NCI-H2171 (cell line): ENCODE measurements at places on chromosomes 3 and 15.

DNA sequence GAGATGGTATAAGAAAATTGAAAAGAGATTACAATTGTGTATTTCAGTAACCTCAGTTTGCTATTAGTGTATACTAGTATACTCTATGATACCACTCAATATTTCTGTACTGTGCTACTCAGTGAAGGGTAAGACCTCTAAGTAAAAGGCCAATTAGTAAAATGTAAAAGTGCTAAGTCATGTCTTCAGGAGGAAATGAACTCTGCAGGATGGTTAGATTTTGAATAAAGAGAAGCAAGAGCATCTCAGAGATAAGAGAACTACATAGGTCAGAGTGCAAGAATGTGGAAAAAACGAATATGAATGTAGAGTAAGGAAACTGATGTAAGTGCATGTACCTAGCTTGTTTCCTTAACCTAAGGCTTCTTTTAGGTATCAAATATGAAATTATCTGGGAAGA is 796.6 kb upstream of the GBE1 start:
- DNase-seq: no peak

- DNase-seq: no peak
Measured at GRCh38 chr15:58369261-58369701, 62.5 kb upstream of the LIPC start.

GRCh38 chr3:94137377-94137776 is 74.5 kb downstream of the NSUN3 start:
- DNase-seq: no peak

DNA sequence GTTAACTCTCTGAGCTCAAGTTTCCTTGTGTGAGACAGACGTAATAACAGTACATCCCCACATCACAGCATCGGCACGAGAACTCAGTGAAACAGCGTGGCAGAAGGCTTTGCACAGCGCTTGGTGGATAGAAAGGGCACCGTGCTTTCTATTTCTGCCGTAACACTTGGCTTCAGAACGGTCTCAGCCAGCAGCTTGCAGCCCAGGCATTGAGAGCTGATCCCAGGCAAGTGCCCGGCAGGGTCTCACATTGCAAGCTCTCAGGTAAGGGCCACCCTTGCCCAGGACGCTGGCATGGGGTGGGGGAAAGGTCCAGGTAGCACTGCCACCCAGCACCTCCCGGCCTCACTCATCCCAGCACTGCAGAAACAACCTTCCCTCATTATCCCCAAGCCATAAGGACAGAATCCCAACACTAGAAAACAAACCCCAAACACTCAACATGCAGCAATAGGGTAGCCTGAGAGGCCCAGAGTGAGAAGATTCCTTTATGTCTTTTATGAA is 70.5 kb upstream of the ITGA11 start:
- no peak for DNase-seq

- no peak for DNase-seq
Measured at GRCh38 chr3:182527745-182528144, 265.6 kb upstream of the ATP11B start.

DNA sequence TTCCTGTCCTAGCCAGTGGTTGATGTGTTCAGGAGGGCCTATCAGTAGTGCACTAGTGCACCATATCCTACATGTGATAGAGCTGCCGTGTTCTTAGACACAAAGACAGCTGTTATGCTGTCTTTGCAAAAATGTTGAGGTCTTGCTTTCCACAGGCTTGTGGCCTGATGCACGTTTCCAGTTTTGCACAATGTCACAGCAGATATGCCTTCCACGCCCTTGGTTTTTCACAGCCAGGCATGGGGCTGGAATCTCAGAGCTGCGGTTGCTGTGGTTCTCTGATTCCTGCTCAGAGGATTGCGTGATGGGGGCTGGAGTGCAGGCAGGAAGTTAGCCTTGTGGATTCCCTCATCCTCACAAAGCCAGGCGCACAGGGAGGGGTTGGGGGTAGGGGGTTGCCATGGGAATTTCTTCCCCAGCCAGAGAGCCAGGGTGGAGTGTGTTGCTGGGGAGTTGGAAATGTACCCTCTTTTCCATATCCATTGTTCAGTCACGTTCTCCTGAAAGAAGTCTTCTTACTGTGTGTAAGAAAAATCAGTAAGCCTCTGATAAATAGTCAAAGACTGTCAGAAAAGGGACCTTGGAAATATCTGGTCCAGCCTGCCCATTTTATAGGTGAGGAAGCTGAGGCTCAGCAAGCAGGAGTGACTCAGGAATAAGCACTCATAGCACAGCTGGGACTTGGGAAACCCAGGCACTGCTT is 79.4 kb downstream of the SMAD3 start:
- DNase-seq: no peak

GRCh38 chr3:37463163-37463562 is 288.8 kb upstream of the LRRFIP2 start:
- no peak for DNase-seq

- DNase-seq: no peak
Measured at GRCh38 chr3:13235897-13236296, 162.7 kb upstream of the IQSEC1 start.

DNA sequence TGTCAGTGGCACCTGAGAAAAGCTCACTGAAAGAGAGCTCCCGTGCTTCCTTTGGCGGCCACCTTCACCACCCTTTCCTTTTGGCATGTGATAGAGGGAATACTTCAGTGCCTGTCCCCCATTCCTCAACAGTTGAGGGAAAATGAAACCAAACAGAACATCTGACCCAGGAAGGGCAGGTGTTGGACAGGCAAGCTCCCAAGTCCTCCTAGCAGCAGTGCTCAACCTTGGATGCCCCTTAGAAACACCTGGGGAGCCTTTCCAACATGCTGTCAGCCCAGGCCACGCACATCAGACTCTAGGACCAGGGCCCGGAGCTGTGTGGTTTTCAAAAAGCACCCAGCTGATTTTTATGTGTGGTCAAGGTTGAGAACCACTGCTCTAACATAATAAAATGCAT is 22.4 kb downstream of the LDHAL6B start:
- DNase-seq: no peak

DNA sequence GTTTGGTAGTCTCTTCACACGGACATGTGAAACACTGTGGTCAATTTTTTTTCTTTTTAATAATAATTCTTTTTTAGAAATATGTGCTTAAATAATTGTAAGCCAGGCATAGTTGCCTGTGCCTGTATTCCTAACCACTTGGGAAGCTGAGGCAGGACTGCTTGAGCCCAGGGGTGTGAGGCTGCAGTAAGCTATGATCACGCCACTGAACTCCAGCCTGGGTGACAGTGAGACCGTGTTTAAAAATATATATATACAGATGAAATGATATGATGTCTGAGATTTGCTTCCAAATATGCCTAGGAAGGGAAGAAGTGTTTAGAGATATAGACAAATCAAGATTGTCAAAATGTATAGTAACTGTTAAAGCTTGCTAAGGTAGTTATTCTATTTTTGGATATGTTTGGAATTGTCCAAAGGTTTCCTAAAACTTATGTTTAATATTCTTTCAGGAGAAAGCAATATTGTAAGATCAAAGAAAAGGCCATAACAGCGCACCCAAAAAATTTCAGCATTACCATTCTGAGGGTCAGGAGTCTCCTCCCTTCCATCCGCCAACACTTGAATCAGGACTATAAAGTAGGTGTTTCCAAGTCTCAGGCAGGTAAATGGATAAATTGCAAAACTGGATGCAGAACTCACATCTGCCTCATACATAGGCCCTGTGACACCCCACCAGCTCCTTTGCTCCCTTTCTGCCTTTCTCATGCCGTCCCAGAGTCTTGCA is 532 bp upstream of the SELENOT start:
- DNase-seq: no peak

DNA sequence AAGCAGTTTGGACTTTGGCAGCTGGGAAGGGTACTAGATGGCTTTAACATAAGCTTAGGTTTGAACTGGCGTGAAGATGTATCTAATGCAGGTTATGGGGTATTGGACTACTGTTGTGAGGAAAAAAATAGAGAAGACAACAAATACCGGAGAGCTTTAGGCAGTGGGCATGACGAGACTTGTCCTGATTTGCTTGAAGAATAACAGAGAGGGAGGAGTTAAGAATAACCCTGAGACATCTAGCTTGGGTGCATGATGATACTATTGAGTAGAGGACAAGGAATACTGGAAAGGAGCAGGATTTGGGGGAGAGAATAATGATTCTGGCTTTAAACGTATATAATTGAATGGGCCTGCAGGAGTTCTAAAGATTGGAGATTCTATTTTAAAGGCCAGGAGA is 249.5 kb upstream of the AZI2 start:
- no peak for DNase-seq

- no peak for DNase-seq
Measured at GRCh38 chr3:14047841-14048240, 76.8 kb downstream of the CHCHD4 start.

GRCh38 chr15:91548549-91548948 is 305.0 kb upstream of the SLCO3A1 start:
- DNase-seq: no peak

- no peak for DNase-seq
Measured at GRCh38 chr3:195159814-195160165, 111.2 kb downstream of the XXYLT1 start.

DNA sequence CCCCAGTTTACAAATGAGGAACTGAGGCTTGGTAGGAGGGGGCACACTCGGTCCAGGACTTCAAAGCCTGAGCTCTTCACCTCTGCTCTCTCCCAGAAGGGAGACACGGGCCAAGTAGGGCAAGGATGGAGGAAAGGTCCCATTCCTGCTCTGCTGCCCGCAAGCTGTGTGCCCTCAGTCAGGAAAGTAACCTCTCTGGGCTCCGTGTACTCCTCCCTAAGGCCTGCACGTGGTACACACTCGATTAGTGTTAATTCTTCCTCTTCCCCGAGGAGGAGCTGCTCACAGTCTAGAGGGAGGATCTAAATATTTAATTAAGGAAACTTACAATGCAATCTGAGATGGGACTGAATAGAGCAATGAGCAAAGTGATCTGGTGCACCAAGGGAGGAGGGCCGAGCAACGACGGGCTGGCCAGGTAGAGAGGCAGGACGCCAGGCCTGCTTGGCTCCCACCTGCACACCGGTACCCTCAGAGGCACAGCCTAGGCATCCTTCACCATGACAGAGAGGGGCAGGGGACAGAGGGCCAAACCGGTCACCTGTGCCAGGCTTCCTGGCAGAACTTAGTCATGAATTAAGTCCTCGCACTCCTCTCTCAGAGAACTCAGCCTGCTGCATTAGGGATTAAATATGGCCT is 47.2 kb upstream of the IQSEC1 start:
- no peak for DNase-seq

DNA sequence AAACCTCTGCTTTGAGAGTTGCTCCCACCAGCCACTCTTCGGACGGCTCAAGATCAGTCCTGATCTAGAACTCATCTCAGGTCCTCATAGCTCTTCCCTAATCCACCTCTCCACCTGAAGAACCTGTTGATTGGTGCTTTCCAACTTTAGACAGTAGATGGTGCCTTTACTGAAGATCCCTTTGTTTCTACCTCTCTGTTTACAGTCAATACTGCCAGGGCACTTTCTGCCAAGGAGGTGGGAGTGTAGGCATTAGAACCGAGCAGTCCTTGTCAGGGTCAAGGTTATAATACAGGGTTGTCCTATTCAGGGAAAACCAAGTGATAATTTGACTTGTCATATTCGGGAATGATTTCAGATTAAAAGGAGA is 1.2 kb downstream of the CGNL1 start:
- no peak for DNase-seq

DNA sequence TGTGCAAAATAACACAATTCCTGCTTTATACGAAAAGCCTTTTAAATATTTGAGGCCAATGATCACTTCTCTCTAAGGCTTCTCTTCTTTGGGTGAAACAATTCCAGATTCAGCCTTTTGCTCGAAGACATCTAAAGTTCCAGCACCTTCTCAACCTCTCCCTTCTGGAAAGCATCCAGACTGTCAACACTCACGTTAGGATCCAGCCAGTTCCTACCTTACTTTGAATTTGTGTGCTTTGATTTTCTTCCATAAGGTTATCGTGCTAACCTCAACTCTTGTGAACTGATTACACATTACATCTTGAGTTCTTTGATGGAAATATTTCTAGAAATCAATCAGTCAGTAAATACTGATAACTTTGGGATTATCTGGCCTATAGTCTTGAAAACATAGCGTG is 125.3 kb upstream of the ETV5 start:
- no peak for DNase-seq

DNA sequence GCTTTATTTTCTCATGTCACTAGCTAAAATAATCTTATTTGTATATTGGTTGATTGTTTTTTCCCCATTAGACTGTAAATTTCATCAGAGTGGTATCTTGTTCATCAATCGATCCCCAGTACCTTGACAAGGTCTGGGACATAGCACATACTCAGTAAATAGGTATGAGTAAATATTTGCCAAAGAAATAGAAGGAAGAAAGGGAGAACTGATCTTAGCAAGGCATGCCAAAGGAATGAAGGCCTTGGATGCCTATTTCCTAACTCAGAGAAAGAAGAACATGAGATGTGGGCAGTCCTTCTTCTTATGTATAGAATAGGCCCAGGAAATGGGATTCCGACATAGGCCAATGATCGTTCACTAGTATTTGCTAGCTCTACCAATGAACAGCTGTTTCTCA is 54.7 kb downstream of the ISL2 start:
- DNase-seq: no peak

DNA sequence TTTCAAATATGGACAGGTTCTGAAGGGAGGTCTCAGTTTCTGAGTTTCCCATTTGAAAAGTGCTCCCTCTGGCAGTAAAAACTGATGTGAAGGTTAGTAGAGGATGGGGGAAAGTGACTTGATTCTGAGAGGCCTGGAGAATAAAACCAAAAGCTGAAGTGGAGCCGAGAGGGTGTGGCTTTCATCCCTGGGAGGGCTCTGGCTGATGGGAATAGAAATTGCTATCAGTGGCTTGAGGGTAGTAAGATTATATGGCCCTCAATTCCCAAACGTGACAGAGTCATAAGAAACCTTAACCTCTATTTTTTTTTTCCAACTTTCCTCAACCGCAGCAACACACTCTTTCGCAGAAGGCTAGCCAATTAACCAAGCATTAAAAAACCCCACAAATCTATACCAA is 185.9 kb downstream of the MEIS2 start:
- no peak for DNase-seq

GRCh38 chr3:155554777-155555451 is 190.0 kb downstream of the PLCH1 start:
- no peak for DNase-seq

- DNase-seq: no peak
Measured at GRCh38 chr3:9500108-9501050, 53.2 kb downstream of the LHFPL4 start.

DNA sequence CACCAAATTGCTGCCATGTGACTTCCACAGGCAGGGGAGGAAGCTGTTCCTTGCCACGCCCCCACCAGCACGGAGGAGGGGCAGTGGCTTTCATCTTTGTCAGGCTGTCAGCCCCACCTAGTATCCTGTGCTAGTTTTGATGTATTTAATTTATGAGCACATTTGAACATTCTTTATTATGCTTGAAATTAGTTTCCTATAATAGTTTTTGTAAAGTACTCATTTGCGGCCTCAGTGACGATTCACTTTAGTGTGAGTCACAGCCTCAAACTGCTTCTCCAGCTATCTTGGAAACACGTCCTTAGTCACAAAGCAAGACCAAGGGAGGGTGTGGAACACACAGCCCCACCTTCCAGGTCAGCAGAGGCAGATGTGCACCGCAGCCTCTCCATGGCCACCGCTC is 239.9 kb upstream of the ATP10A start:
- DNase-seq: no peak

- DNase-seq: peak; percentile 63
Measured at GRCh38 chr3:139732729-139733128, 55.0 kb upstream of the NMNAT3 start.
